ENCODE measurements at places on chromosomes 5 and 9.

DNA sequence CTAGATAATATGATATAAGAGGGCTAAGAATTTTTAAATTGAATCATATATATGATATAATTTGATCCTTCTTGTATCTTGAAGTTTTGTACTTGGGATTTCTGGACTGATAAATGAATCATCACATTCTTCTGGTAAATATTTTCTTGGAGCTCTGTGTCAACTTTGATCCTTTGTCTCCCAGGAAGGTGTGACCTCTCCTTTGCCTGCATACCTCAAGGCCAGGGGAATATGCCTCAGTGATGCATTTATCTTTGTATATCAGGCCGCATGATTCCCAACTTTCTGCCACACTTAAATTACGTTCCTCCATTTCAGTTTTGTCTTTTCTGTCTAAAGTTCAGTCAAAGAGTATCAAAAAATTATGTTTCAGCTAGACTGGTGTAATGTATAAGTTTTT, 101.2 kb downstream of the NLN start:
- DNase-seq: no peak

- no peak for DNase-seq
These were observed 133.7 kb upstream of the IQGAP2 start for GRCh38 chr5:76269259-76269931.

- DNase-seq: no peak
These were observed 108.3 kb upstream of the MSX2 start for GRCh38 chr5:174616036-174616435.

GRCh38 chr9:70428781-70429180, 14.3 kb upstream of the KLF9 start:
- no peak for DNase-seq

DNA sequence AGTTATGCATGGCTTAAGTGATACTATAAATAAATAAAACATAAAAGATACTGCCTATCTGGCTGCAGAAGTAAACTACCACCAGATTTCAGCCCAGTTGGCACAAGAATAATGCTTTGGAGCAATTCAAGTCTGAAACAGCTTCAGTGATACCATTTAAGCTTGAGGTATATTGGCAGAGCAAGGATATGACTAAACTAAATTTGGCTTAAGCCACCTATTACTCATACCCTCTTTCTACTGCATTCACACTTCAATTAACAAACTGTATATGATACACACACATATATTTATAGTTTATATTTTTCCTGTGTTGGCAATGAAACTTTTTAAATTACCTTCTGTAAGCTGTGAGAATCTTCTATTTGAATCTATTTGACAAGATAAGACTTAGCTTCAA, 431.9 kb downstream of the ANXA1 start:
- DNase-seq: no peak

DNA sequence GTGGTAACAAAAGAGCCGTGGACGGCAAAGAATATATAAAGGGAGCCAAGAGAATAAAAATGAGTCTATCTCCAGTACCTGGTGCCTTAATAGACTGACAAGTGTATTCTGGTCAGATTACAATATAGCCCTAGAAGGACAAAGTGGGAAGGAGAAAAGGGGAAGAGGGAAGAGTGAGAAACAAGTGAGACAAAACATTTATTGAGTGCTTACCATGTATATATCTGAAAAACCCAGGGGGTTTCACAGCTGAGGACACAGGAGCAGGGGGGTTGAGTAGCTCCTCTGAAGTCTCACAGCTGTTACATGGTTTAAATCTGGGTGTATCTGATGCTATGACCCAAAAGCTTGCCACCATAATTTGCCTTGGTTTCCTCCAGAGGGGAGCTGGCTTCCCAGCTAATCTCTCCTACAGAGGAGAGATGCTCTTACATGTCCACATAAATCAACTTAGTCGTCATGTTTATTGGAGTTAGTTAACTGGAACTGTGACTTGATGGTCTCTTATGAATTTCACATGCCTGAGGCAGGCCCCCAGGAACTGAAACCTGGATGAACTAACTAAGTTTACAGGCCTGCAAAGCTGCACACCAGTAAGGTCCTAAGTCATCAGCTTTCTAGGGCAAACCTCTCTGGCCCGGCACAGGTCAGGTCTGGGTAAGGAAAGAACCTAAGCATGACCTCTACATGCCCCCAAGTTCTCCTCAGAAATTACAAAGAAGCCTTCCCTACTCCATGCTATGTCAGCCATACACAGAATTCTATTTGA, 15.5 kb downstream of the SIL1 start:
- no peak for DNase-seq

- no peak for DNase-seq
These were observed 12.1 kb downstream of the GALNT10 start for GRCh38 chr5:154202379-154203260.

DNA sequence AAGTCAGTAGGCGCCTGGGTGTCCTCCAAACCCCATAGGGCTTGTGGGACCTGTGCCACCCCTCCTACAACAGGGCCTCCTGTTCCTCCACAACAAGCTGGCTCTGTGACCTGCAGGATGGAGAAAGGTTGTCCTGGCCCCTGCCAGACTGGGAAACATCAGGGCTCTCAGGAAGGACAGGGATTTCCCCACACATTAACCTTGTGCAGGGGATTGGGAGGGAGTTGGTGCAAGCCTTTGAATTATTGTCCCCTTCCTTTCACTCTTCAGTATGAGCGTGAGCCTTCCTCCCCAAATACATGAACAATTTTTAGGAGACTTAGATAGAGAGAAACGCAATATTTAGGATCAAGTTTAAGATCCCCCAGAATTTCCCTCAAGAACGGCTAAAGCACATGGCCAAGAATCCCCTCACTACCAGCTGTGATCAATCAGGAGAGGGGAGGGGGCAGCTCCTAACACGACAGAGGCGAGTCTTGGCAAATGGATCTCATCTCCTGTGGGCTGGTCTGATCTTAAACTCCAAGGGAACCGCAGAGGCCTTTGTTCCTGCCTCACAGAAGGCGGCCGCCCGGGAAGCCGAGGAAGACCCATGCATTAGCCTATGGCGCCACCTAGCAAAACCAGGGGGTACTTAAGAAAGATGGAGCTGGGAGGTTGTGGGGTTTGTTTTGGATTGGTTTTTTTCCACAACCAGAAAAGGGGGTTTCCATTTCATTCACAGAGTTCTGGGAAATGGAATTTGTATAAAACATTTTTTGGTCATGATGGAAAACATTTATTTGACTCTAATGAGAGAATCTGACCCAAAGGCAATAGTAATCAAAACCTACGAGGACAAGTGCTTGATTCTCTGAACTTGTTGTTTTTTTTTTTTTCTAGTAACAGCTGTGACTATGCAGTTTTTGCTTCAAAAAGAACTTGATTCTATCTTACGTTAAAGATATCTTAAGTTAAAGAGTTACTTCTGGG, 36.1 kb upstream of the OSMR start:
- peak; percentile 7 for DNase-seq

- DNase-seq: no peak
These were observed 21.2 kb downstream of the CAST start for GRCh38 chr5:96683392-96683791.

- DNase-seq: no peak
These were observed 850.2 kb upstream of the NUDT12 start for GRCh38 chr5:104412649-104413240.

- DNase-seq: no peak
These were observed 479.7 kb downstream of the MAN2A1 start for GRCh38 chr5:110169461-110169860.

DNA sequence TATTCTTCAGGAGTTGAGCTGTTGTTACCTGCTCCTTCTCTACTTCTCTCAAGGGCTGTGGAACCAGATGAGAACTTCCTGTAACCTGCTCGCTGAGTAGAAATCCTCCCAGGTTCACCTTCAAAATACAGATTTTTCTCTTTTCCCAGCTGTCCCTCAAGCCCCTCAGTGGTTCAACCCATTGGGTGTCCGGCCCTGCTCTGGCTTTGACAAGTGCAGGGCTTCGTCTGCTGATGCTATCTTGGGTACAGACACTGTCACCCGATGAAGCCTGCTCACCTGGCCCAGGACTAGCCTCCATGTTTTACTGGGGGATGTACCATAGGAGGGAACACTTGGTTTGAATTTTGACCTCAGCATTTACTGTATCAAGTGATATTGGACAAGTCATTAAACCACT, 490.4 kb downstream of the IRX1 start:
- DNase-seq: no peak

DNA sequence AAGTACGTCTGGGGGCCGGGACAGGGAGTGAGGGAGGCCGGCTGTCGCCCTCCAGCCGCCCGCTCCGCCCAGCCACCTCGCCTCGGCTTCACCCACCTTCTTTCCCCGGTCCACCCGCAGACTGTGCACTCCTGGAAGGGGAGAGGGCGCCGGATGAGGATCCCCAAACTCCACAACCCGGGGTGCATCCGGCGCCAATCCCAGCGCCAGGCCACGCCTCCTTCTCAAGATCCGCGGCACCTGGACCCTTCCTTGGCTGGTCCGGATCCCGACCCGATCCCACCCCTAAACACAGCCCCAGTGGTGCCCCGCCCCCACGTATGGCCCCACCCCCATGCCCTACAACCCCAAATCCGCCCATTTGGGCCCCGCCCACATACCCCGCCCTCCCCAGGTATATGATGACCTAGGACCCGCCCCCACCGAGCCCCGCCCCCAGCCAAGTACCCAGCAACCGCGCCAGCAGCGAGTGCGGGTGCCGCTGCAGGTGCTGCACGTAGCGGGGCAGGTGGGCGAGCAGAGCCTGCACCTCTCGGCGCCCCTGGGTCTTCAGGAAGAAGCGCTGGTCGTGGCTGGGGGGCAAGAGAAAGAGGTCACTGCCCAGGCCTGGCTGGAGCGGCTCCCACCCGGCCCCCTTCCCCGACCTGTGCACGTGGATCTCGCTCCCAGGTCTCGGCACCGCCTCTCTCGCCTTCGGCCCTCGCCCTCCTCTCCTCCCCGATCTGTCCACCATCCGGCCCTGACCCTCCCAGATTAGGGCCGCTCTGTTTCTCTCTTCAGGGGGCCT, 3.2 kb downstream of the PIP5KL1 start:
- peak; percentile 83 for DNase-seq

- DNase-seq: no peak
These were observed 59.2 kb upstream of the NR4A3 start for GRCh38 chr9:99762470-99762869.

DNA sequence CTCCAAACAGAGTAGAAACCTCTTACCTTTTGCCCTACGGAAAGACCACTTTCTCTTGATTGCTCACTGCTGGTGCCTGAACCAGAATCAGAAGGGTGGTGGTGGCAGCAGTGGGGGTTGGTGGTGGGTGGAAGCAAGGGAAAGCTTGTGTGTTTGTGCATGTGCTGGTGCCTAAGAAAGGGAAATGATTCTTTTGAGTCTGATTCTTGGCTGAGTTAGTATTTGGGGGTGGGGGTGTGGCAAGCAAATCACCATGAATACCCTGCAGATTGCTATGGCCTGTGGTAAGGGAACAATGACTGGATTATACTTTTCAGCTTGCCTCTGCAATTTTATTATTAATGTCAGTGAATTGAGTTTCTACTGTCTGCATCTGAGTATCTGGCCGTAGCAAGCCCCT, 106.6 kb downstream of the ARHGAP26 start:
- DNase-seq: no peak

GRCh38 chr5:178788381-178789085, 58.1 kb upstream of the ZNF354A start:
- DNase-seq: no peak

Data from T follicular helper cell (primary cell).